ENCODE measurements at places on chromosomes 16 and 17.

DNA sequence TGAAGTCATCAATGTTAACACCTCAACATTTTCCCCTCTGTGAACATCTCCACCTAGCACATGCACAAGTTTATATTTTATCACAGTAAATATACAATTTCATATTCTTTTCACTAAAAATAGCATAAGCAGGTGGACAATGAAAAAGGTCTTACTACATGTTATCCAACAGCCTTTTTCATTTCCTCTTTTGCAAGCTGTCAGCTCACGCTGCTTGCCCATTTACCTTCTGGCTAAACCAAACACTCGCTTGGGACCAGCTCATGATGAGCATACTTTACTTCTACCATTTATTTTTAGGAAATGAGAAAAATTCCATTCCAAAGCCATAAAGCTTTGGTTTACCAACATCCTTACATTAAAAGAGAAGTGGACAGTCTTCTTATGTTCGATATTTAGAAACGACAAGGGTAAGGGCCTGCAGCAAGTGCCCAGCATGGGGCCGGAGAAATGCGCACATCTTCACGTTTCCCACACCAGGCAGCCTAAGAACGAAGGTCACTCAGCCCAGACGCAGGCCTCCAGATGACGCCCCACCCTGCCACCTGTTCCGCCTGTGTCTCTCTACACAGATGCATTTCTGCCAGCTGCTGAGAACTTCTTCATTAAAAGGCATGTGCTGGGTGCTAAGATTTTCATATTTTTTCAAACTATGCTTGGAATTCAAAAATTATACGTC, 13.9 kb downstream of the SNN start:
- DNase-seq: no peak

- DNase-seq: no peak
These were observed 21.4 kb downstream of the WSB1 start for GRCh38 chr17:27315322-27315721.

DNA sequence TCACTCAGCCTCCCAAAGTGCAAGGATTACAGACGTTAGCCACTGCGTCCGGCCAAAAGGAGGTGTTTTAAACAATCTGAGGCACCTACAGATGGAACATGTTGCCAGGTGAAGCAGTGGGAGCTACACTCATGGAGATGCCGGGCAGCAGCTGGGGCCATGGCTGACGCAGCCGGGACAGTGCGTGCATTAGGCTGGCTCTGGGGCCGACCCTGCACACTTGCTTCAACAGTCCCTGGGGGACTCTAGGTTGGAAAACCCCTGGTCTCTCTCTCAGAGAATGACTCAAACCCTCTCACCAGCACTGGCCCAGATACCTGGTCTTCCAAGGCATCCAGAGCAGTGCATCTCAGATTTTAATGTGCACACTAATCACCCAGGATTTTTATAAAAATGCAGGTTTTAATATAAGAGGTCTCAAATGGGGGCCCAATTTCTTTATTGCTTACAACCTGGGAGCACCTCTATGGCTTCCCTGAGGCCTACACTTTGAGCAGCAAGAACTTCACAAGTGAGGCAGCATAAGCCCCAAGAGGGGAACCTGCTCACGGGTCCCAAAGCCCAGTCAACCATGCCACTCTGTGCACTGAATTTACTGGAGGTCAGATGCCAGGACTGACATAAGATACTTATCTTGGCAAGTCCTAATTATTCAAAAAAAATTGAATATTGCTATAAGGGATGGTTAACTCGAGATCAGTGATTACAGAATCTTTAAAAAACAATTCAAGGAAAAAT, 70.8 kb upstream of the TRAP1 start:
- DNase-seq: no peak

DNA sequence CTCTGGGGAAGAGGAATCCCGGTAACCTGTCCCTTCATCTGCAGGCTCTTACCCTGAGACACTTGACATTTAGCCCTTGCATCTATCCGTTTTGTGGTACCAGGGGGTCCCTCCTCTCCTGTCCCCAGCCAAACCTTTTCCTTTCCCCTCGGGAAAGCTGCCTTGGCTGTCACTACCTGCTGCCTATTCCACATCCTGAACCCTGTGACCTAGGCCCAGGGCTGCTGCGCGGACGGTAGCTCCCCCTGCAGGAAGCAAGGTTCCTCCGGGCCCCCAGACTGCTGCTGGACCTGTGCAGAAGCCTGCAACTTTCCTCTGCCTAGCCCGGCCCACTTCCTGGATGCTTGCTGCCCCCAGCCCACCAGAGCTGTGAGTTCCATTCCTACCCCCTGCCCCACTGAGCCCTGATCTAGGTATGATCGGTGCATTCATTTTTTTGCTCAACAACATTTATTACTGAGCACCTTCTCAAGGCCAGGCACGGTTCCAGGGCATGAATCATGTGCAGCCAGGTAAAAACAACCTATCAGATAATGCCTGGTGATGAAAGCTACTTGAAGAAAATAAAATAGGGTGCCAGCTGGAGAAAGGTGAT, 10.5 kb upstream of the ALDOA start:
- no peak for DNase-seq

- no peak for DNase-seq
These were observed 5.4 kb upstream of the CES4A start for GRCh38 chr16:66983033-66983432.

DNA sequence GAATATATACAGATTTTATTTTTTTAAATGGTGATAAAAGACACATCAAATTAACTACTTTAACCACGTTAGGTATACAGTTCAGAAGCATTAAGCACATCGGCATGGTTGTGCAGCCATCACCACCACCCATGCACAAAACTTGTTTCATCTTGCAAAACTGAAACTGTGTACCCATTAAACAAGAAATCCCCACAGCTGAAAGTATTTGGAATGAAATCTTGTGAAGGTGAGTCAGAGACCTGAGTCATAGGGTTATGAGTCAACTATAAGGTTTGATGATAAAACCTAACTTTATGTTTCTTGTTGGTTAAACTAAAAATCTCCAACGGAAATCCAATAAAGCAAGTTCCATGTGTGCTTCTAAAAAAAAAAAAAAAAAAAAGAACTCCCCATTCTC, 561.6 kb upstream of the PSMD7 start:
- no peak for DNase-seq
